ENCODE measurements at places on chromosomes 6 and 20.
A peak's percentile ranks its signal among the peaks of the same experiment; 100 is the strongest.

DNA sequence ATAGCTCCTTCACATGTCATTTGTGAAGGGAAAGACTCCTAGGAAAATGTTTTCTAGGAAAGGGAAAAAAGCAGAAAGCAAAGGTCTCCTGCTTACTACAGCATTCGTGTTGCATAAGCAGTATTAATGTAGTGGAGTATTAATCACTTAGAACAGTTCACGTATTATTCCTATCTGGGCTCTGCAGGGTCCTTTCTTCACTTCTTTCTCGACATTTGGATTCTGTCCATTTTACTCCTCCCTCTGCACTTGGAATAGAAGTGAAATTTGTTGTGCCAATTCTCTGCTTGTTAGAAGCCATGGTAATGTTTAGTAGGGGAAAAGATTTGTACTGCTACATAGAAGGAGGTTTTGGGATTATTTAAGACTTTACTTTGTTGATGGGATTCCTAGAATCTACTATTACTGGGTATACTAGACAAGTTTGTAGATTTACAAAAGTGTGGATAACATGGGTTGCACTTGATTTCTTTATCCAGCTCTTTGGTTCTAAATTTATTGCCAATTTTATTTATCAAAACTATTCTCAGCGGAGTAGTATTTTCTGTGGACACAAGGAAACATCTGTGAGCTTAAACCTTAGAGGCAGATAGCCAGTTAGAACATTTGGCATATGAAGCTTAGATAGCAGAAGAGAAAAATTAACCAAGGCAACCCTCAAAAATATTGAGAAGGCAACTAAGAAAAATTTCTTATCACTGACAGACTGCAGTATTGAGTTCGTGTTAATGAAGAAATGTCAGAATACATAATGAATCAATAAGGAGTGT lies 108.4 kb upstream of the ESR1 start:
- no peak for DNase-seq

DNA sequence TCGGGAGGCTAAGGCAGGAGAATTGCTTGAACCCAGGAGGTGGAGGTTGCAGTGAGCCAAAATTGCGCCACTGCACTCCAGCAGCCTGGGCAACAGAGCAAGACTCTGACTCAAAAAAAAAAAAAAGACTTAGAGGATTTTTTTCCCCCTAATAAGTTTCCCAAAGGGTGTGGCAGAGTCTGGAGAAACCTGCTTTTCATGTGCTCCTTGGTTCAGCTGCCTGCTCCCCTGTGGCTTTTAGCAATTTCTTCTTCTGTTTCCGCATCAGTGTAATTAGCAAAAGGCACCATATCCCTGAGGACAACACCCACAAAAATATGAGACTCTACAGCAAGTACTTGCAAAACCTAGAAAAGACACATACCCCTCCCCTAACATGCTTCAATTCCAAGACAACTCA lies 28.6 kb upstream of the ZNF133 start:
- DNase-seq, result no peak

DNA sequence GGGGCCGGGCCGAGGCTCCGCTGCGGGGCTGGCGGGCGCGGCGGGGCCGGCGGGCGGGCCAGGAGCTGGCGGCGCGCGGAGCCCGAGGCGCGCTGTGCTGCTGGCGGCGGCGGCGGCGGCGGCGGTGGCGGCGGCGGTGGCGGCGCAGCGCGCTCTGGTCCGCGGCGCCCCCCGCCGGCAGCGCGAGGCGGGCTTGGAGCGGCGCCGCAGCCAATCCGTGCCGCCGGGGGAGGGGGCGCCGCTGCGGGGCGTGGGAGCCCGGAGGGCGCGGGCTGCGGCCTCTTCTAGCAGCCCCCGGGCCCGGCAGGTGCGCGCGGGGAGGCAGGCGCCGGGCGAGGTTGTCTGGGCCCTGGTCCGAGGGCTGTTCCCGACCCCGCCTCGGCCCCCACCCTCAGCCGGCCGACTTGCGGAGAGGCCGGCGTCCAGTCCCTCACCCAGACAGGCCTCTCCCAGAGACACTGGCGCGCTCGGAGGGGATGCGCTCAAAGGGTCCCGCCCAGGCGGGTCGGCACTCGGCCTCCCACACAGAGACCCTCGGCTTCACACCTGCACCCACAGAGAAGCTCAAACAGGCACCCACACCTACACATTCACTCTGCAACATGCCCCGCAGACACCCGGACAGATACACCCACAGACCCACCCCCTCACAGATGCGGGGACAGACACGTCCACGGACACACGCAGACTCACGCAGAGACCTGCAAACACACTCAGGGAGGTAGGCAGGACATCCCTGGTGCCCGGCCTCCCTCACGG lies at the start of gene RIMS4:
TSS of gene RIMS4 (minus strand) at position 156 of the 759 bp plus-strand sequence. CDS start 275 bp downstream, outside the sequence.
- no peak for DNase-seq

DNA sequence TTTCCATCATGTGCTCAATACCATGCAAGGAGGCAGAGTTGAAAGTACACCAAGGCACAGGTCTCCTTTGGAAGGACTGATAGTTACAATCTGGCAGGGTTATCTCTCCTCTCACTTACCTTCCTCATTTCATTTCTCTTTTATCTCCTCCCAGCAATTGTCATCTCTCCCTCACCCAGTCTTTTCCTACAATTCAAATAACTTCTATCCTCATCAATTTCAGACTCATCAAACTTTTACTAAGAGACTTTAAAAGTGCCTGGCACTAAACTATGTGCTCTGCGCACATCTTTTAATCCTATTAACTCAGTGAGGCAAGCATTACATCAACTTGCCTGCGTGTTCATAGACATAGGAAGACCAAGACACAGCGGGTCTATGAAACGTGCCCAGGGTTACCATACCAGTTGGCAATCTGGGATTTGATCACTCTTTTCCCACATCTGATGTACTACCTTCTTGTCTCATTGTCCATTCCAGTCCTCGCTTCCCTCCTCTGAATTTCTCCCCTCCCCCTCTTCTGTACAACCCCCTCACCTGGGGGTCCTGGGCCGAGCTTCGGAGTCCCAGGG lies 1.2 kb downstream of the VARS1 start:
- DNase-seq, result no peak

DNA sequence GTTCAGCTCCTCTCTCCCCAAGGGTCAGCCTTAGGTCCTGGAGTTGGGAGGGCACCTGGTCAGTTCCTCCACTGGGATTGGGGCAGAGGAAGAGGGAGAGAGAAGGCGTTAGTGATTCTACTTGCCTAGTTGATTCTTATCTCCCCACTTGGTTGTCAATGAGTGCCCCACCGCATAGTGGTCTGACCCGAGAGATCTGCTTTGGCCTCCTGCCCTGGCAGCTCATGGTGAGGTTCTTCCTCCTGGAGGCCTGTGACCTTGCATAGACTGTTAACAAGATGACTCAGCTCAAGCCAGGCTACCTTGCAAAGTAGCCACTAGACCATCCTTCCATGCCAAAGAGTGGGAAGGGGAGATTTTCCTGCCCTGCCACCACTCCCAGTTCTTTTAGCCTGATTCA lies 160.6 kb downstream of the TMEM200A start:
- DNase-seq, result no peak

GRCh38 chr20:15594158-15594695 lies 979.0 kb downstream of the KIF16B start:
- DNase-seq, result no peak

DNA sequence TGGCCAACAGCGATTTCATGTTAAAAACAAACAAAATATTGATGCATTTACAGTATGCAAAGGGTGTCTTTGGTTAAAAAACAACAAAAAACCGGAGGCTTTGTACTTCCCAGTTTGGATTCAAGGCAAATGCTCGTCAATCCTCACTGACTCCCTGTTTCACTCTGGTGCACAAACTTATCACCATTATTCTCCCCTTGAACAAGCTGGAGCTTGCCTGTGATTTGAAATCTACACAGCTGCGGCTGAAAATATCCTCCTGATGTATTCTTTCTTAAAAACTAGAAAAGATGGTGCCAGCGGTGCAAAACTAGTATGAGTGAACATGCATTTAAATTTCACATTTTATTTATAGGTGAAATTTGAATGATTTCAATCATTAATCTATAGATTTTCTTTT lies 3.3 kb downstream of the PERP start:
- peak; percentile 56 for DNase-seq

GRCh38 chr6:159615918-159616317 lies 77.1 kb downstream of the SOD2 start:
- DNase-seq, result no peak

Measured in MCF 10A (cell line).